ENCODE measurements at places on chromosomes 6 and 20. TPM values are rescaled to one million over a fixed set of nuclear protein-coding genes. Genes with fewer than 3 reads are reported as not detected.
A peak's percentile ranks its signal among the peaks of the same experiment; 100 is the strongest.

The TNFAIP3 gene
- total RNA-seq, result 249 TPM

The CTAGE9 gene
- not detected for total RNA-seq

The OR12D1 gene
- not detected for total RNA-seq

GRCh38 chr20:54353292-54353691 lies 122.1 kb upstream of the DOK5 start:
- no peak for DNase-seq

GRCh38 chr6:43144879-43145278 lies 26.2 kb upstream of the SRF start:
- DNase-seq, result no peak

DNA sequence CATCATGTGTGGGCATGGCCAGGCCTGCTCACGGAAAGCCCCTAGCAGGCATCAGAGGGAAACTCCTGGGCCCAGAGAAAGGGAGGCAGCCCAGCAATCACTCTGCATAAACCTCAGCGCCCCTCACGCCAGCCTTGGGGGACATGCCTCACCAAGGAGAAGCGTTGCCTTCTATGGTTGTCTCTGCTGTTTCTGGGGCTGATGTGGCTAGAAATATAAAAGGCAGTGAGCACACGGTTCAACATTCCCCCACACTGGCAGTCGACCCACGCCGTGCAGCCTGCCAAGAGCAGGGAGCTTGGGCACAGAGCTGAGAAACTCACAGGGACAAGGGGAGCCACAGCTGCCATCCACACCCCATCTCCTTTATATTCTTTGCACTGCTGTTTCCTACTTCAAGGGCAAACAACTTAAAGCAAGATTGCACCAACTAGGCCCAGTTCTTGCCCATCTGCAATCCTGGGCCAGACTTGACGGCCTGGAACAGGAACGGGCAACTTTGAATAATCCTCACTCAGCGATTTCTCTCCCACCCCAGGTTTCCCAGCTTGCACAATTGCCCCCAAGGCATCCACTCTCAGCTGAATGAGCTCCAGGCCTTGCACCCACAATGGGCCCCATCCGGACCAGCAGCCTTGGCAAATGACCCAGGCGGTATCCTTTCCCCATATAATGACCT lies 35.5 kb upstream of the FOXC1 start:
- DNase-seq, result no peak

- no peak for DNase-seq
Measured at GRCh38 chr20:37523911-37524700, 3.1 kb downstream of the NNAT start.

DNA sequence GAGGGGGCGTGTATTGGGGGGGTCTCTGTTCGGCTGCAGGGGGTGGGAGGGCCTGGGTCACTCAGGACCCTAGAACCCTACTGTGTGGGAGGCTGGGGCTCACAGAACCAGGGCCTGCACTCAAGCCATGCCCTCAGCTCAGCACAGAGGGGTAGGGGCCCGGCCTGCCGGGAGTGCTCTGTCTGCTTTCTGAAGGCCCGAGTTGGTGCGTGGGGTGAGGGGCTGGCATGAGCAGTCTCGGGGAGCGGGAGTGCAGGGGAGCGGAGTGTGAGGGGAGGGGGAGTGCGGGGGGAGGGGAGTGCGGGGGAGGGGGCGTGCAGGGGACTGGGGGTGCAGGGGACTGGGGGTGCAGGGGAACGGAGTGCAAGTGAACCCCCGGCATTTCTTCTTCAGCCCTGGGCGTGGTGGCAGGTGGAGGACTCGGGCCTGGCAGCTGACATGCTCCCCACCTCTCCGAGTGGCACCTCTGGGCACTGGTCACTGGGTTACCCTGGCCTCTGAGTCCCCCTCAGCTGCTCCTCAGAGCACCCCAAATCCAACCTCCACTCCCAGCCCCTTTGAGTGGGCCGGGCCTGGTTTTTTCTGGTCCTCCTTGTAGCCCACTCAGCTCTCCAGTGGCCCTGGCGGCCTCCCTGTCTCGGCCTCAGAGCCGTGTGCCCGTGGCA lies 1.0 kb downstream of the COL20A1 start:
- DNase-seq, result no peak

GRCh38 chr6:52839124-52840055 lies 1.2 kb downstream of the GSTA5 start:
- DNase-seq, result peak; percentile 82

- DNase-seq, result no peak
Measured at GRCh38 chr6:134303891-134304290, 14.0 kb downstream of the SGK1 start.

DNA sequence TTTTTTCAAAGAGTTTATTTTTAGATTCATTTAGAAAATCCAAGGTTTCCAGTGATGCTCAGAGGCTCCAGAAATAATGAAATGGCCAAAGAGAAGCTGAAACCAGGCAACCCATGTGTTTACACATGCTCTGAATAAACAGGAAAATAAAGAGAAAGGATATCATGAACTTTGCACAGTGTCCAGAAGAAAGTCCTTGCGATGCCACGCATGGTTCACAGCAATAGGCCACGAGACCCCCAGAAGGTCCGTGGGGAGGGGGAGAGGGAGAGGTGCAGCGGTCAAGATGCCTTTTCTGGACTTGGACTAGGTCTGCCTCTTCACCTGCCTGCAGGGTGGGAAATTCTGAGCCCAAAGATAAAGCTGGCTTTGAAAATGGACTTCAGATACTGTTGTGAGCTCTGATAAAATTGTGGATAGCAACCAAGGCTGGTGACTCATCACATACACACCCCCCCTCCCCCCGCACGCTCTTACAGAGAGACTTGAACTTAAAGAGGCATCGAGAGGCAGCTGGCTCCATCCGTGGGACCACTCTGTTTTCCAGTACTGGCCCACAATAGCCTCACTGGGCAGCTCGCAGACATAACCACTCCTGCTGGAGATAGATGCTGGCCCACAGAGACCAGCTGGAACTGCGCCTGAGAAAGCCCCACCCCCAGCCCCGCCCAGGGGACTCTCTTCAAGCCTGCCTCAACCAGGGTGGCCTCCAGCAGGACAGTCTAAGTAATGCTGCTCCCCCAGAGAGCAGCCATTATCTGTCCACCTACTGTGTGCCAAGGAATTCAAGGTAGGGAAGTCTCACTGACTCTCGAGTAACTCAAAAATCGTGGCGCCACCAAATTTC lies 21.2 kb upstream of the NFATC2 start:
- DNase-seq, result no peak

- no peak for DNase-seq
Measured at GRCh38 chr20:35907017-35907701, 47.1 kb downstream of the SCAND1 start.

Data from activated CD4-positive, alpha-beta T cell treated with anti-CD3 and anti-CD28 coated beads, Interleukin-2, amount 10 ng/mL, durations not matched to agents 24 days and 14 days (primary cell).